ENCODE measurements at places on chromosomes 6 and 20.

GRCh38 chr20:54557806-54558590 is 82.6 kb downstream of the DOK5 start:
- DNase-seq: no peak

DNA sequence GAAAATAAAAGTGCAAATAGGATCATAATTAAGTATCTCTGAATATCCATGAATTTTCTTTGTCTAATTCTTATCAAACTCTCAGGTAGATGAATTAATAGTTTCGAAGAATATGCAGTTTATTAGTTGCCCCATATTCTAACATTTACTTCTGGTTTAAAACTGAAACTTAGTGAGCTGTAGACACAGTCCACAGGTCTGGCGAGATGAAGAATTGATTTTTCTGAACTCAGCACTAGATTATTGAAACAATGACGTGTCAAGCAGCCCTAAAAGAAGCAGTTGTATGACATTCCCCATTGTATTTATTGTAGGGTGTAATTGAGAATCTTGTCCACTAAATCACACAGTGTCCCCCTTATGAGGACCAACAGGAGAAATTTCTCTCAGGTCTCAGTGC is 407.1 kb downstream of the GRIK2 start:
- DNase-seq: no peak

- no peak for DNase-seq
These were observed 50.7 kb upstream of the SIRPA start for GRCh38 chr20:1844325-1845162.

- DNase-seq: no peak
These were observed 9.0 kb downstream of the ADA start for GRCh38 chr20:44642203-44643153.

DNA sequence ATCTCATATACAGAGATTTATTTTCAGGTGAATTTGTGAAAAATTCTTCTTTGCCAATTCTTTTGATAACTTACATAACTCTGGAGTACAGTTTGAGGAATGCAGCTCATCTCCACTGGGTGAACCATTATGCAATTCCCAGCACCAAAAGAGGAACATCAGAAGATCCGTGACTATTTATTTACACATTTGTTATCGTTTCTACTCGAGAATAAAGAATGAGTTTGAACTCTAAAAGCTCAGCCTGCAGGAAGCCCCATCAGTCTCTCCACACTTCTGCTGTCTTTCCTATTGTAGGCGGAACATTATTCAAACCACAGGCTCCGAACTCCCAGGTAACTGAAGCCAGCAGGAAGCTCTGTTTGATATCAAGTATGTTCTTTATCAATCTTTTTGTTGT is 95.9 kb upstream of the IFNGR1 start:
- DNase-seq: no peak

- peak; percentile 6 for DNase-seq
These were observed 520.8 kb downstream of the EPM2A start for GRCh38 chr6:145214570-145214969.
